Activated CD4-positive, CD25-positive, alpha-beta regulatory T cell treated with anti-CD3 and anti-CD28 coated beads, Interleukin-2, amount 50 U/mL, for 72 hours (primary cell): ENCODE measurements at places on chromosomes 6 and 20.

GRCh38 chr6:150894935-150895552, 29.5 kb downstream of the MTHFD1L start:
- DNase-seq = no peak

- no peak for DNase-seq
Measured at GRCh38 chr20:49792006-49792405, 20.6 kb upstream of the SLC9A8 start.

GRCh38 chr20:21388566-21388965, 8.8 kb downstream of the NKX2-4 start:
- no peak for DNase-seq

DNA sequence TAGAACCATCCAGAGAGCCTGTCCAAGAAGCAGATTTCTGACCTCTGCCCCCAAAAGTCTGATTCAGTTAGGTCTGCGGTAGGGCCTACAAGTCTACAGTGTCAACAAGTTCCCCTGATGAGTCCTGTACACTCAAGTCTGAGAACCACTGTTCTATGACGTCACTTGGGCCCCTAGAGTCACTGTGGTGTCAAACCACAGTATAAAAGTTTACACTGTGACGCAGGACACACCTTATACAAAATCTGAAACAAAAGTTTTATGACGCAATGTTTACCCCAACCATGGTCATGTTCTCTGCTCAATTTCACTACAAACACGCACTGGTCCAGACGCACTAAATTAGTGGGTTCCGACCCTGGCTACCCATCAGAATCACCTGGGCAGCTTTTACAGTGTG, 17.9 kb downstream of the SLA2 start:
- no peak for DNase-seq

DNA sequence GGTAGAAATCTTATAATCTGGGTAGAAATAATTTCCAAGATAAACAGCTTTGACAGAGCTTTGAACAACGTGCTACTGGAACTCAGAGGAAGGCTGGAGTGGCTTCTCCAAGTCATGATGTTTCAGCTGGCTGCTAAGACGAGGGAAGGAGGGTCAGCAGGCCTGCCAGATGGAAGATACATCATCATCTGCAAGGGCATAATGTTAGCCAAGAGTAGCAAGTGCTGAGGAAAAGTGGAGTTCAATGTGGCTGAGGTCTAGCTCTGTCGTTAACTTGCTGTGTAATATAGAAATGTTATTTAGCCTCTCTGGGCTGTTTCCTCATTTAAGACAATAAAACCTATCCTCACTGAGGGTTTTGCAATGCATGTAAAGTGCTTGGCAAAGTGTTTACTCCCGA, 35.1 kb downstream of the RGS17 start:
- DNase-seq = no peak

DNA sequence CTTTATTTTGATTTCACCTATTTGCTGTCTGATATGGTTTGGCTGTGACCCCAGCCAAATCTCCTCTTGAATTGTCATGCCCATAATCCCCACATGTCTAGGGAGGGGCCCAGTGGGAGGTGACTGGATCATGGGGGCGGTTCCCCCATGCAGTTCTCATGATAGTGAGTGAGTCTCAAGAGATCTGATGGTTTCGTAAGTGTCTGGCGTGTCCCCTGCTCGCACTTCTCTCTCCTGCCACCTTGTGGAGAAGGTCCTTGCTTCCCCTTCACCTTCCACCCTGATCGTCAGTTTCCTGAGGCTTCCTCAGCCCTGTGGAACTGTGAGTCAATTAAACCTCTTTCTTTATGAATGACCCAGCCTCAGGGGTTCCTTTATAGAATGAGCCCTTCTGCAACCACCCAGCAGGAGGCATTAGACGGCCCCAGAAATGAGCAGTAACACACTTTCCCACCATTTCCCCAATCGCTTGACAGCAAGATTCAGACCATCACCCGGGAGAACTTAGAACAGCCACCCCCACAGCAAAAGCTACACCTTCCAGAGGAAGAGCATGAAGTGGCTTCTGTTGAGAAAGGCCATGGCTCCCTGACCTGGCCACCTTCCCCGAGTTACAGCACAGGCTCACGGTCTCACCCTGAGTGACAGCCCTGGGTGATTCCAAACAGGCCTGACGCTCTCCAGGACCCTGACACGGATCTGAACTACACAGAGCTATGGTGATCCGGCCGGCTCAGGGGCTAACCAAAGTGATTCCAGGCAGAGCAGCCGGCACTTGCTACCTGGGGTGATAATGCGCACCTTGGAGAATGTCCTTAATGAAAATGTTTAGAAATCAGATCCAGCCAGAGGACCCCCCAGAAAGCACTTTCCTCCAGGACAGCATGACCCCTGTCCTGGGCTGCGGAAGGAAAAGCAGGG, 131.2 kb upstream of the CDH4 start:
- DNase-seq = no peak

- no peak for DNase-seq
Measured at GRCh38 chr20:64063389-64064144, 569 bp downstream of the TCEA2 start.

GRCh38 chr20:60299951-60300350, 341.7 kb downstream of the CDH26 start:
- no peak for DNase-seq

GRCh38 chr20:5491455-5491854, 174.7 kb upstream of the PROKR2 start:
- no peak for DNase-seq

DNA sequence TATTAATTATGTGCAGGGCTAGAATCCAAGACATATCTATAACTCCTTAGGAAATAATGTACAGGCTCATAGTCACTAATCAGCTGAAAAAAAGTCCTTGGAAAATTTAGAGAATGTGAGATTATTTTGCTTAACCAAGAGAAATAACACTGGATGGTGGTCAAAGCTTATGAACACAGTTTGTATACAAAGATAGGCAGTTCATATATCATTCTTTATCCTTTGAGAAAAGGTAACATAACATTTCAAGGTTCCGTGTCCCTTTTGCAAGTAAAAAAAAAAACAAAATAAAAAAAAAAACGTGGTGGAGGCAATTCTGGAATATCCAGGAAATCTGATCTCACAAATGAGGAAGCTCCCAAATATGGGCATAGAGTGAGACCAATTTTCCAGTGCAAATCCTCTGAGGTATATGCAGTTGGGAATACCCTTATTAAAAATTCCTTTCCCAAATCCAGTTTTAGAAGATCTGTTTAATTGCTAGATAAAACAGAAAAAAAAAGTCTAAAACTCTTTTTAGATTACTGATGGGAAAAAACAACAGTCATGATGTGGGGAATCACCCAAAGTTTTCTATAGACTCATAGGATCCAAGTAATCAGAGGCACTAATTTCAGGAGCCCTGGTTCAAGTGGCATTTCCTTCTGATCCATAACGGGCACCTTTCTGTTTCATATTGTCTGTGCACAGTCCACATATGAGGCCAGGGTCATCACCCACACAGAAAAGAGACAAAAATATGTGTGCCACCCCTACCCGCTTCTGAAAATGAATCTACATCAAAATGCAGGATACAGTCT, 17.7 kb upstream of the TNFAIP3 start:
- no peak for DNase-seq

DNA sequence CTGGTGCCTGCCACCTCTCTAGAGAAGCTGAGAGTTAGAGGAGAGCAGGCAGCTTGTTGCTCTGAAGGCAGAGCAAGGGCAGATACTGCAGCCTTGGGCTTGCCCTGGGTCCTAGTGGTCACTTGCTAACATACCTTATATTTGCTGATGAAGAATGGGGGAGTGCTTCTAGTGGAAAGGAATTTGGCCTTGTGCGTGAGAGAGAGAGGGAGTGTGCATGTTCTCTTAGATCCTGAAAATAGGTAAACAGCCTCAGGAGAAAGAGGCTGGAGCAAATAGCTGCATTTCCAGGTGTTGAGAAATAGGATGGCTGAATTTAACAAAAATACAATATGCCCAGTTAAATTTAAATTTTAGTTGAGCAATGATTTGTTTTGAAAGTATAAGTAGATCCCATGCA, 724.5 kb upstream of the FLRT3 start:
- DNase-seq = no peak

- no peak for DNase-seq
Measured at GRCh38 chr6:107646176-107646575, 156.3 kb downstream of the SOBP start.

- no peak for DNase-seq
Measured at GRCh38 chr6:80158478-80158989, 52.1 kb downstream of the BCKDHB start.

- DNase-seq = no peak
Measured at GRCh38 chr6:87925373-87926060, 122.1 kb upstream of the SPACA1 start.

GRCh38 chr20:16434062-16434664, 139.1 kb downstream of the KIF16B start:
- peak; percentile 51 for DNase-seq

DNA sequence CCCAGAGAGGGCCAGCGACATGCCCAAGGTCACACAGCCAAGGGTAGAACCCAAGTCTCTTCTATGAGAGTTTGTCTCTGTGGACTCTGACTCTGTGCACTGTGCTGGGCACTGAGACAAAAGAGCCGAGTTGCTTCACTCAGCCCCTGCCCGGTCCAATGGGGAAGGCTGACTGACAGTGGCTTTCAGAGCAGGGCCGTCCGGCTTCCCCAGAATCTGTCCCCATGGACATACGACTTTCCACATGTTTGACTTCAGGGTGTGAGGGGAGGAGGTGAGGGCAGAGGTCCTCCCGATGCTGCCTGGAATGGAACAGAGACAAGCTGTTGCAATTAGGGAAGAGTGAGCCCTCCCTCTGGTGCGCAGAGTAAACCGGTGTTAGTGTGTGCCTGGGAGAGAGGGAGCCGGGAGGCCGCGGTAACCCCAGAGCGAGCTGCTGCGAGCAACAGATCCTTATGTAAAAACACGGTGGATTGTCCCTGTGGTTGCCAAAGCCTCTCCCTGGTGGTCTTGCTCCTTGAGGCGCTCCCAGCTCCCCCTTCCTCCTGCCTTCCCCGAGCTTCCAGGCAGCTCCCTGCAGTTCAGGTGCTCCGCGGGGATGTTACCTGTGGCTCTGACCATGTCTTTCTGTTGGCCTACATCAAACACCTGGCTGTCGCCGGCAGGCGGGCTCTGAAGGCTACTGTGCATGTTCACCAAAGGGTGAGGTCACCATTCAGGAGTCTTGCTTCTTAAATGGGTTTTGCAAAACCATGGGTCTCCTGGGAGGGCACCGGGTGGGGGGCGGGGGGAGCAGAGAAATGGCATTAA, 672 bp downstream of the SIRPA start:
- no peak for DNase-seq

- no peak for DNase-seq
Measured at GRCh38 chr6:160996131-160996601, 4.6 kb downstream of the MAP3K4 start.

- DNase-seq = no peak
Measured at GRCh38 chr6:142850679-142851423, 94.1 kb downstream of the HIVEP2 start.

GRCh38 chr20:52105442-52106422, 85.8 kb downstream of the ZFP64 start:
- DNase-seq = no peak

GRCh38 chr20:4677846-4678245, 43.9 kb upstream of the PRND start:
- DNase-seq = no peak

DNA sequence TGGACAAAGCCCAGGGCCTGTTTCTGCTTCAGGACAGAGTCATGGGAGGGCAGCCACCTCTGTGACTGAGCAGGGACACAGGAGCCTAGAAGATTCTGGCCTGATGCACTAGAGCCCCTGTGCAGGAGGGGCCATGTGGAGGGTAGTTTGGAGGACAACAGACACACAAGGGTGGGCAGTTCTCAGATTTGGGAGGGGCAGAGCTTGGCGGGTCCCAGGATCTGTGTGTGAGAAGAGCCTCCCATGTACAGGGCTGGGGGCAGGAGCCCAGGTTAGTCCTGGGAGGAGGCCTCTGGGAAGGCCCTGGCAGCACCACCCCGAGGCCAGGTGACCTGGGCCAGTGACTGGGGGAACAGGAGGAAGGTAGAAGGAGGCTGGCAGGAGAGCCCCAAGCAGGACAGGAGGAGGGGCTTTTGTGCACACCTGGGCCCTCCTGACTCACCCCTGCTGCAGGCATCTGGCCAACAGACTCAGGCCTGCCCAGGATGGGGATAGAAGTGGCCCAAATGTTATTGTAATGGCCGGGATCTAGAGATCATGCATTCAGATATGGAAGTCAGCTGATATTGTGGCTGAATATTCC, 1.4 kb upstream of the ULBP3 start:
- no peak for DNase-seq

DNA sequence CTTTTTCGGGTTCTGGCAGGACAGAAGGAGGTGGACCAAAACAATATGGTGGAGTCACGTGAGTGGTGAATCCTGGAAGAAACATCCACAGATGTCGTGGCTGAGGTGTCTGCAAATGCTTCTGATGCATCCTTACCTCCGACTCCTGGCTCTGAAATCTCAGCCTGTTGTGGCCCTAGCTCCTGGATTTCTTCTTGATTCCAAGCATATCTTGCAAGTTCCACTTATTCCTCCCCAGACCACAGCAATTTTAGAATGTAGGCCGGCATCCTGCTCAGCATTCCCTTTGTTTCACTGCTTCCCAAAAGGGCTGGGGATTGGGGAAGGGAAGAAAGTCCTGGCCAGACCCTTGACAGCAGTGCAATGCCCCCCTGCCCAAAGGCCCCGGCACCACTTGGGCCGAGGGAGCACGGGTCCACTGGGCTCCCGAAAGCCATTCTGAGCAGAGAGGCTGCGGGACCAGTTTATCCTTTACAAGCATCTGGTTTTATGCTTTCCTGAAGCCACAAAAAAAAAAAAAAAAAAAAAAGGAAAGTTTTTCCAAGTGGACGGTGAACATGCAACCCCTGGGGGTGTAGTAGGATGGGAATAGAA, 200.9 kb upstream of the RNF24 start:
- DNase-seq = no peak

- DNase-seq = no peak
Measured at GRCh38 chr20:33450867-33451266, 7.3 kb upstream of the SNTA1 start.

DNA sequence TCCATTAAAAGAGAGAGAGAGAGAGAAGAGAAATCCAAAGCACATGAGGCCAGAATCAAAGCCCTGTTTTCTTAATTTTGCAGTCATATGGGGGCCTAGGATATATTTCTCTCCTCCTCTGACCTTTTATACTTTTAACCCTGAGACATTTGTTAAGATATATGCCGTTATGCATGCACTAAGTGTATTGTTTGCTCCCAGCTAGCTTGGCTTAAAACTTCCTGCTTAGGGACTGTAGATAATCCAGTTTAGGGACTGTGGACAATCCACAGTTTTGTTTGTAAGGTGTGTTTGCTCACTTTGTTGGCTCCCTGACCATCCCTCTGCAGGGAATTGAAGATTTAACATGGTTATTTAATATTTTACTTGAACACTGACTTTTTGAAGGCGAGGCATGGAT, 166.3 kb upstream of the TSHZ2 start:
- DNase-seq = no peak
